ENCODE measurements at places on chromosomes 11 and 22. TPM values are rescaled to one million over a fixed set of nuclear protein-coding genes. Genes with fewer than 3 reads are reported as not detected.

The CCDC87 gene
- 0.56 TPM for total RNA-seq

The PLAAT3 gene
- total RNA-seq: 30.2 TPM

The CRACR2B gene
- total RNA-seq: 0.78 TPM

The RHOD gene
- total RNA-seq: 10.6 TPM

The CTSW gene
- total RNA-seq: not detected

The DGAT2 gene
- total RNA-seq: 2.3 TPM

The POU2F3 gene
- total RNA-seq: 0.03 TPM

The PTPRCAP gene
- 0.17 TPM for total RNA-seq

The GPHA2 gene
- total RNA-seq: not detected

The GRAMD1B gene
- 4.8 TPM for total RNA-seq

The PVALB gene
- not detected for total RNA-seq

The TRIM6 gene
- total RNA-seq: 5.1 TPM

The NNMT gene
- total RNA-seq: 384 TPM

The NRGN gene
- total RNA-seq: 0.20 TPM

The MYBPC3 gene
- not detected for total RNA-seq

The CHRDL2 gene
- total RNA-seq: not detected

The DEPDC5 gene
- total RNA-seq: 11.6 TPM

The FGF3 gene
- total RNA-seq: not detected

The SART1 gene
- total RNA-seq: 28.2 TPM

The NOL12 gene
- 11.3 TPM for total RNA-seq

The SAA2 gene
- 40.6 TPM for total RNA-seq

The RASSF10 gene
- total RNA-seq: not detected

The MAP6 gene
- total RNA-seq: 2.4 TPM

The HOATZ gene
- not detected for total RNA-seq

The ARHGAP32 gene
- 11.7 TPM for total RNA-seq

The IL10RA gene
- total RNA-seq: not detected

The SLC22A8 gene
- not detected for total RNA-seq

The XNDC1N gene
- total RNA-seq: 7.2 TPM

The PRR5L gene
- 32.3 TPM for total RNA-seq
